Activated CD4-positive, alpha-beta T cell treated with anti-CD3 and anti-CD28 coated beads, Interleukin-2, amount 10 ng/mL, durations not matched to agents 7 days and 5 days (primary cell): ENCODE measurements at places on chromosomes 2 and 18. TPM values are rescaled to one million over a fixed set of nuclear protein-coding genes. Genes with fewer than 3 reads are reported as not detected.
A peak's percentile ranks its signal among the peaks of the same experiment; 100 is the strongest.

DNA sequence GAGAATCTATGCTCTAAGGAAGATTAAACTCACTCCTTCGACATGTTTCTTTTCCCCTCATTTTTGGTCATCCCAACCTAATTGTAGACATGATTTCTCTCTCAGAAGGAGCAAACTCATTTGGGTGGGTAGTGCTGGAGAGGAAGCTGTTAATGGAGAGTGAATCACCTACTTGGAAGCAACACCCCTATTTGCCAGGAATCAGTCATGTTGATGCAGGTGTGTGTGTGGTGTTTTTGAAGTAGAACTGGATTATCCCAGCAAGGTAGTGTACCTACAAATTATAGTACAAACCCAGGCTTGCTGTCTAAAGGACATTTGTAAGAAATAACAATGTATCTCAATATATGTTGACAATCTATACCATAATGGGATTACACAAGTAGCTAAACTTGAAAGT lies 186.4 kb downstream of the EPHA4 start:
- no peak overlapping the region for H3K27ac ChIP-seq
- no peak for DNase-seq
- H3K36me3 ChIP-seq, result no peaks in the 10 kb centered on the region
- peaks cover 4% of the 10 kb centered on the region for H3K27me3 ChIP-seq
- no peak overlapping the region for H3K4me3 ChIP-seq

GRCh38 chr2:218255446-218255845 lies 5.4 kb upstream of the GPBAR1 start:
- H3K4me1 ChIP-seq, result peaks cover 21% of the 10 kb centered on the region
- no peak for DNase-seq
- no peak overlapping the region for H3K27ac ChIP-seq
- H3K4me3 ChIP-seq, result no peak overlapping the region

- H3K27me3 ChIP-seq, result peaks cover 2% of the 10 kb centered on the region
- no peaks in the 10 kb centered on the region for H3K4me1 ChIP-seq
- DNase-seq, result no peak
- H3K36me3 ChIP-seq, result no peaks in the 10 kb centered on the region
Measured at GRCh38 chr2:18122544-18123210, 244.2 kb downstream of the KCNS3 start.

ICOS gene
- total RNA-seq, result 63.6 TPM

SULT1C4 gene
- total RNA-seq, result not detected

BMP10 gene
- not detected for total RNA-seq

- H3K27ac ChIP-seq, result peak within 1 kb of the TSS; percentile 90
- peak; percentile 66 for DNase-seq
- H3K27me3 ChIP-seq, result no peaks in the 10 kb centered on the region
- H3K4me1 ChIP-seq, result peaks cover 12% of the 10 kb centered on the region
Measured at GRCh38 chr2:202871300-202872141, at the start of gene ICA1L. Gene ICA1L, minus strand, starts transcription at chr2:202871766. Its CDS starts 42,757 bp downstream, at chr2:202829009.

DNA sequence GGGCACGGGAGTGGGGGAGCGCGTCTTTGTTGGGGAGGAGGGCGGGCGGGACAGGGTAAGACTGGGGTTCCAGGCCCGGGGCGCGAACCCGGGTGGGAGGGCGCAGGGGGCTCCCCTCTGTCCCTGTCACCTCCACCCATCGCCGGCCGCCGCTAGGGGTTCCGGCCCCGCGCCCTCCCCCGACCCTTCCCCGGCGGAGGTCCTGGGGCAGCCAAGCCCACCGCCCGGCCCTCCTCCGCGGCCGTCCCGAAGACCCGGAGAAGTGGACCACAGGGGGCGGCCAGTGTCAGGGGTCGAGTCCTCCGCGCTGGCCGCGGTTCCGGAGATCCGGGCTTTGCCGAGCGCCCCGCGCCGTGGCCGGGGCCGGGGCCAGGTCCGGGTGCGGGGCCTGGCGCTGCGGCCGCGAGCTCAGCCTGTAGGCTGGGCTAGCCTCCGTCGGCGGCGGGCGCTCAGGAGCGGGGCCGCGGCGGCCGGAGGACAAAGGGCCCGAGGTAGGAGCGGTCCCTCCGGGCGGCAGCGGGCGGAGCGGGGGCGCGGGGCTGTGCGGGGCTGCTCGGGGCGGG lies 16.6 kb upstream of the E2F6 start:
- H3K4me3 ChIP-seq, result no peak overlapping the region
- H3K36me3 ChIP-seq, result no peaks in the 10 kb centered on the region
- H3K27me3 ChIP-seq, result peaks cover 56% of the 10 kb centered on the region
- H3K27ac ChIP-seq, result no peak overlapping the region
- peaks cover 6% of the 10 kb centered on the region for H3K4me1 ChIP-seq

GRCh38 chr2:198762441-198762840 lies 695.3 kb downstream of the SATB2 start:
- DNase-seq, result no peak
- H3K36me3 ChIP-seq, result no peaks in the 10 kb centered on the region
- no peak overlapping the region for H3K27ac ChIP-seq
- H3K4me3 ChIP-seq, result no peak overlapping the region

GRCh38 chr2:222993920-222994650 lies 57.9 kb upstream of the KCNE4 start:
- no peak overlapping the region for H3K4me3 ChIP-seq
- H3K36me3 ChIP-seq, result no peaks in the 10 kb centered on the region
- no peaks in the 10 kb centered on the region for H3K4me1 ChIP-seq
- H3K27me3 ChIP-seq, result no peaks in the 10 kb centered on the region
- DNase-seq, result no peak
- no peak overlapping the region for H3K27ac ChIP-seq

RASGRP3 gene
- 13.7 TPM for total RNA-seq

- peaks cover 8% of the 10 kb centered on the region for H3K4me1 ChIP-seq
- no peak for DNase-seq
- no peaks in the 10 kb centered on the region for H3K36me3 ChIP-seq
- no peak overlapping the region for H3K4me3 ChIP-seq
Measured at GRCh38 chr2:47346638-47347037, 56.3 kb upstream of the MSH2 start.

DNA sequence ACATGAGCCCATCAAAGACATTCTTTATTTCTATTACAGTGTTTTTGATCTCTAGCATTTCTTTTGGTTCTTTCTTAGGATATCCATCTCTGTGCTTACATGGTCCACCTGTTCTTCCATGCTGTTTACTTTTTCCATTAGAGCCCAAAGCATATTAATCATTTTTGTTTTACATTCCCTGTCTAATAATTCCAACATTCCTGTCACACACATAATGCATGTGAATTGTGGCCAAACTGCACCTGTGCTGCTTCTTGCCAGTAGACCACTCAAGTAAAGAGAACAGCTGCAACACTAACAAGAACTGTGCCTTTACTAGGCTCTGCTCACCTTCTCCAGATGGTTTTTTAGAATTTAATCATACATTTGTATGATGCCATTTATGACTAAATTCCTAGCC lies 103.0 kb downstream of the PTH2R start:
- no peak overlapping the region for H3K4me3 ChIP-seq
- DNase-seq, result no peak

DNA sequence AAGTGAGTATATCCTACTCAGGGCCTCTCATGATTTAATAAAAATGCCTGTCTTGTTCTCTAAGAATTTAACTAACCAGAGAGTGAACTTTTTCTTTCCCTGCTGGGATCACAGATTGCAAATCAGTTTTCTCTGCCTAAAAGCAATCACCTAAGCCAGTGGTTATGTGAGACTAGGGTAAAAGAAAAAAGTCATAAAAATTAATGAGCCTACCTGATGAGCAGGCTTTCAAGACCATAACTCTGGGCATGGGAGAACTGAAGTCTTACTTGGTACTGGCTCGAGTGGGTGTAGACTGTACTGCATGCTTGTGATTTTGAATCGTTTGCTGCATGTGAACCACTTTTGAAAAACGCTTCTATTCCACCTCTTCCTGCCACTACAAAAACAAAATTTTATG lies 1677.0 kb upstream of the LRRTM1 start:
- no peaks in the 10 kb centered on the region for H3K36me3 ChIP-seq
- DNase-seq, result no peak
- H3K27ac ChIP-seq, result no peak overlapping the region
- H3K4me1 ChIP-seq, result no peaks in the 10 kb centered on the region
- no peak overlapping the region for H3K4me3 ChIP-seq
- H3K27me3 ChIP-seq, result no peaks in the 10 kb centered on the region
